ENCODE measurements at places on chromosomes 3 and 15. TPM values are rescaled to one million over a fixed set of nuclear protein-coding genes. Genes with fewer than 3 reads are reported as not detected.
A peak's percentile ranks its signal among the peaks of the same experiment; 100 is the strongest.

VIPR1 gene
- 1.8 TPM for total RNA-seq

DNA sequence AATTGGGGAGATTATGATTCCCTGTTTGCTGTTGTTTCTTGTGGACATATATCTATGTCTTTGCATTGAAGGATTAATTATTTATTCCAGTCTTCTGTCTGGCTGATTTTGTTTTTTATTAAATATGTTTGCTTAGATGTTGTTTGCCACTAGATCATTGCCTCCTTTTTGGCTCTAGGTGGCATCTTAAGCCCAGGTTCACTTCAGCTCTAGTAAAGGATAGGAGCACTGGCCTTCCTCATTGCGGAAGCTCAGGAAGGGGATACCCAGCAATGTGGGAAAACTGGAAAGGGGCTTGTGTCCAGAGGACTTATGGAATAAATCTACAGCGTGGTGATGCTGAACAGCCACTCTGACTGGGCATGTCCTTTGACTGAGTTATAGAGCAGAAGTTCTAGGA, 821.6 kb downstream of the PDCD6IP start:
- no peak overlapping the region for H3K27ac ChIP-seq
- DNase-seq: no peak
- H3K4me3 ChIP-seq: no peak overlapping the region
- H3K27me3 ChIP-seq: no peaks in the 10 kb centered on the region

GNAI2 gene
- total RNA-seq: 55.5 TPM

- H3K4me3 ChIP-seq: no peak overlapping the region
- H3K27ac ChIP-seq: no peak overlapping the region
- no peak for DNase-seq
- H3K4me1 ChIP-seq: no peaks in the 10 kb centered on the region
- H3K27me3 ChIP-seq: no peaks in the 10 kb centered on the region
Measured at GRCh38 chr3:115156046-115156654, 9.1 kb upstream of the ZBTB20 start.

DNA sequence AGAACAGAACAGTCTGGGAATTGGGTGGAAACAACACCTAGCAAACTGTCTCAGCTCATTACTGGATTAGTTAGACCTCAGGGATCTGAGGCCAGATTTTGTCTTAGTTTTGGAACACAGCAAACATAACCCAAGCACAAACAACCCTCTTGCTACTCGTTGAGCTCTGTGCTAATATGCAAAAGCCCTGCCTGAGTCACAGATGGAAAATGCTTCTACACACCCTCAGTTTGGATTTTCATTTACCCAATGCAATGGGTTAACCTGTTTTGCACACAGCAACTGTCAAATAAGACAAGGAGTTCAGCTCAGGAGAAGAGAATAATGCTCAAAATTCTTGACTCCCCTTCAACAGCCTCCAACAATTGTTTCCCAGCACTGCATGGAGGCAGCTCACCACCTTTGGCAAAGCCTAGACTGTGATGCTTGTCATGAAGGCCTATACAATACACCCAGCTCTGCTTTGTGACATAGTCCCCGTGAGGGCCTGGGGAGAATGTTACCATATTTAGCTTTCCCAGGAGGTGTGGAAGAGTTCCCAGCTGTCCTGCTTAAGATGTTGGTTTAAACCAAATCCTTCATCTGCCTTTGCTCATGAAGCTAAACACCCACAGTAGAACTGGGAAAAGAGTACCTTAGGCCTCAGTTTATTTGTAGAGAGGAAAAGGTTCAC, 68.9 kb upstream of the MNS1 start:
- H3K27me3 ChIP-seq: no peaks in the 10 kb centered on the region
- no peaks in the 10 kb centered on the region for H3K36me3 ChIP-seq
- H3K4me1 ChIP-seq: peaks cover 8% of the 10 kb centered on the region
- H3K4me3 ChIP-seq: no peak overlapping the region

- H3K4me1 ChIP-seq: no peaks in the 10 kb centered on the region
- H3K27ac ChIP-seq: no peak overlapping the region
- no peak for DNase-seq
- no peak overlapping the region for H3K4me3 ChIP-seq
- H3K36me3 ChIP-seq: no peaks in the 10 kb centered on the region
Measured at GRCh38 chr3:98817547-98818041, 54.5 kb downstream of the ST3GAL6 start.

DNA sequence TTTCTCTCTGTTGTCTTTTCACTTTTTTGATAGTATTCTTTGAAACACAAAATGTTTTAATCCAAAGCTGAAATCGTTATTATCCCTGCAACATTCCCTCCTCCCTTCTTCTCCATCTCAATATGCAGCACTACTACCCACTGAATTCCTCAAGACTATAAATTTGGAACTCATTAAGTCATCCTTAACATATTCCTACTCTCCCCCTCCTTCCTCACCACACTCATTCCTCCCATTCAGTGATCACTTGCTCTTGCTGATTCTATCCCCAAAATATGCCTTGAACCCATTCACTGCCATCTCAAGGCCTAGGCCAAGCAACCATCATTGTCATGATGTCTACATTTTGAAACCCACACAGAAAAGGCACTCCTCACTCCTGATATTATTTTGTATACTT, 2.4 kb upstream of the PIK3R4 start:
- no peak for DNase-seq
- no peak overlapping the region for H3K4me3 ChIP-seq
- no peak overlapping the region for H3K27ac ChIP-seq
- H3K4me1 ChIP-seq: peaks cover 20% of the 10 kb centered on the region

CFAP100 gene
- not detected for total RNA-seq

ADPRH gene
- 14.3 TPM for total RNA-seq

RAMAC gene
- 21.8 TPM for total RNA-seq

GRCh38 chr3:49021213-49021812, 608 bp upstream of the NDUFAF3 start:
- H3K4me3 ChIP-seq: peak overlapping the region; percentile 86
- peak; percentile 100 for DNase-seq
- H3K27me3 ChIP-seq: no peaks in the 10 kb centered on the region
- H3K4me1 ChIP-seq: peaks cover 49% of the 10 kb centered on the region
- peak overlapping the region; percentile 98 for H3K27ac ChIP-seq
- peaks cover 45% of the 10 kb centered on the region for H3K36me3 ChIP-seq

C3orf49 gene
- total RNA-seq: not detected

DNA sequence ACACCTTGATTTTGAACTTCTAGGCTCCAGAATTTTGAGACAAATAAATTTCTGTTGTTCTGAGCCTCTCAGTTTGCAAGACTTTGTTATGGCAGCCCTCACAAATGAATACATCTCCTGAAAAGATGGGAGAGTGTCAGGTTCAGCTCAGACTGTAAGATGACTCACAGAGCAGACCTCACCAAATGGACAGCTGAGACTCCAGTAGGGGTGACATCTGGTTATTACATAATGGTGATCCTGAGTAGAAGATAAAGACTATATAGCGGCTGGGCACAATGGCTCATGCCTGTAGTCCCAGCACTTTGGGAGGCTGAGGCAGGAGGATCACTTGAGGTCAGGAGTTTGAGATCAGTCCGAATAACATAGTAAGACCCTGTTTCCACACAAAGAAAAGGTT, 26.2 kb upstream of the MTMR14 start:
- H3K4me1 ChIP-seq: no peaks in the 10 kb centered on the region
- no peak for DNase-seq
- peaks cover 3% of the 10 kb centered on the region for H3K27me3 ChIP-seq
- H3K27ac ChIP-seq: no peak overlapping the region

MLH1 gene
- total RNA-seq: 36.7 TPM

- DNase-seq: no peak
- peaks cover 19% of the 10 kb centered on the region for H3K36me3 ChIP-seq
- no peak overlapping the region for H3K4me3 ChIP-seq
- H3K4me1 ChIP-seq: no peaks in the 10 kb centered on the region
- H3K27me3 ChIP-seq: no peaks in the 10 kb centered on the region
Measured at GRCh38 chr15:60347480-60348049, 50.2 kb downstream of the ANXA2 start.

NEK10 gene
- 5.3 TPM for total RNA-seq

GRCh38 chr3:14646589-14647413, 4.8 kb upstream of the CCDC174 start:
- H3K4me1 ChIP-seq: peaks cover 11% of the 10 kb centered on the region
- H3K27ac ChIP-seq: no peak overlapping the region
- H3K27me3 ChIP-seq: no peaks in the 10 kb centered on the region
- no peak for DNase-seq
- no peaks in the 10 kb centered on the region for H3K36me3 ChIP-seq

KLHL6 gene
- total RNA-seq: 0.42 TPM

- no peaks in the 10 kb centered on the region for H3K4me1 ChIP-seq
- no peaks in the 10 kb centered on the region for H3K36me3 ChIP-seq
- no peak overlapping the region for H3K4me3 ChIP-seq
- DNase-seq: no peak
Measured at GRCh38 chr3:194256040-194256945, 94.8 kb downstream of the CPN2 start.

OCA2 gene
- 0.17 TPM for total RNA-seq

- DNase-seq: no peak
- H3K36me3 ChIP-seq: no peaks in the 10 kb centered on the region
- no peaks in the 10 kb centered on the region for H3K4me1 ChIP-seq
- no peak overlapping the region for H3K27ac ChIP-seq
- no peaks in the 10 kb centered on the region for H3K27me3 ChIP-seq
Measured at GRCh38 chr3:74883690-74884089, 269.2 kb upstream of the CNTN3 start.

- no peaks in the 10 kb centered on the region for H3K36me3 ChIP-seq
- peaks cover 50% of the 10 kb centered on the region for H3K4me1 ChIP-seq
- peak overlapping the region; percentile 77 for H3K27ac ChIP-seq
Measured at GRCh38 chr15:41917767-41918430, 24.0 kb upstream of the SPTBN5 start.

DNA sequence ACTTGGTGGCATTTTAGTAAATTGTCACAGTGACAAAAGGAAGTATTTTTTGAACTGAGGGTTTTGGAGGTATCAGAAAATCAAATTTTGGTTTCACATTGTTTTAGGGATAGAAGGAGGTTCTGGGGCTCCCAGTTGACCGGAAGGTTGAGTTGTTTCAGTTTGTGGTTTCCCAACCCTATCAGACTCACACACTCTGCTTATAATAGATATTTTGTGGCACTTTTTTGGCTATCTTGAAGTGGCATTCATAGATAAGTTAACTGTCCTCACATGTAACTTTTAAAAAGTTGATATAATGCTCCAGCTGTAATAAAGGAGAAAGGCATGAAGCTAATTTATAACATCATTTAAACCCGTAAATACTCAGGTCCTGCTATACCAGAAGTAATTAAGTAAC, 12.8 kb downstream of the ARMC8 start:
- DNase-seq: no peak
- H3K36me3 ChIP-seq: no peaks in the 10 kb centered on the region
- H3K27me3 ChIP-seq: no peaks in the 10 kb centered on the region
- H3K4me1 ChIP-seq: peaks cover 56% of the 10 kb centered on the region
- H3K4me3 ChIP-seq: no peak overlapping the region

- no peak overlapping the region for H3K4me3 ChIP-seq
- no peak overlapping the region for H3K27ac ChIP-seq
- H3K36me3 ChIP-seq: no peaks in the 10 kb centered on the region
- no peak for DNase-seq
- H3K4me1 ChIP-seq: no peaks in the 10 kb centered on the region
Measured at GRCh38 chr3:28066020-28066419, 175.4 kb upstream of the CMC1 start.

THSD4 gene
- total RNA-seq: 3.1 TPM

DNA sequence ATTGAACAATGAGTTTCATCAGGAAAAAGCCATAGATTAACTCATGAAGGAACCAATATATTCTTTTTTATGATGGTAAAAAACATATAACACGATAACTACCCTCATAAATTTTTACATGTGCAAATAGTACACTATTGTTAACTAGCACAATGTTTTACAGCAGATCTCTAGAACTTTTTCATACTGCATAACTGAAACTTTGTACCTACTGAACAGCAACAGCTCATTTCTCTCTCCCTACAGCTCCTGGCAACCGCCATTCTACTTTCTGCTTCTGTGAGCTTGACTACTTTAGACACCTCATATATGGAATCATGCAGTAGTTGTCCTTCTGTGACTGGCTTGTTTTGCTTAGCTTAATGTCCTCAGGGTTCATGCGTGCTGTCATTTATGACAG, 235.4 kb downstream of the NFKBIZ start:
- H3K4me1 ChIP-seq: peaks cover 7% of the 10 kb centered on the region
- H3K27me3 ChIP-seq: no peaks in the 10 kb centered on the region
- no peak overlapping the region for H3K4me3 ChIP-seq
- no peak for DNase-seq

GOLGA6A gene
- total RNA-seq: not detected

Measured in psoas muscle (tissue), 8 donors.